ENCODE measurements at places on chromosomes 3 and 15. TPM values are rescaled to one million over a fixed set of nuclear protein-coding genes. Genes with fewer than 3 reads are reported as not detected.

GRCh38 chr3:126984391-126985131 is 1.6 kb downstream of the PLXNA1 start:
- H3K4me3 ChIP-seq, result peak overlapping the region; percentile 84
- H3K36me3 ChIP-seq, result no peaks in the 10 kb centered on the region
- H3K27ac ChIP-seq, result no peak overlapping the region
- DNase-seq, result no peak
- peaks cover 10% of the 10 kb centered on the region for H3K4me1 ChIP-seq

DNA sequence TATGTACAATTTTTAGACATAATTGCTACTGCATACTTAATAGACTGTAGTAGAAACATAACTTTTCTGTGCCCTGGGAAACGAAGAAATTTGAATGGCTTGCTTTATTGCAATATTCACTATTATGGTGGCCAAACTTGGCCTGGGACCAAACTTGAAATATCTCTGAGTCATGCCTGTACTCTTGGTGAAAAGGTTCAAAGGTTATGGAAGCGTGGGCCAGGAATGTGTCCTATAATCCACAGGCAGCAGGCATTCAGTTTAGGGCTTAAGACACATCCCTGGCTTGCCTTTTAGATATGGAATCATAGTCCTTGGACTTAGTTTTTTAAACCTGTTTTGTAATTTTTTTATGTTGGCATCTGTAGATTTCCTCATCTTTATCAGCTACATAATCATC is 124.3 kb downstream of the LRIG1 start:
- H3K27ac ChIP-seq, result no peak overlapping the region
- H3K27me3 ChIP-seq, result no peaks in the 10 kb centered on the region
- no peak for DNase-seq
- no peaks in the 10 kb centered on the region for H3K4me1 ChIP-seq

DNA sequence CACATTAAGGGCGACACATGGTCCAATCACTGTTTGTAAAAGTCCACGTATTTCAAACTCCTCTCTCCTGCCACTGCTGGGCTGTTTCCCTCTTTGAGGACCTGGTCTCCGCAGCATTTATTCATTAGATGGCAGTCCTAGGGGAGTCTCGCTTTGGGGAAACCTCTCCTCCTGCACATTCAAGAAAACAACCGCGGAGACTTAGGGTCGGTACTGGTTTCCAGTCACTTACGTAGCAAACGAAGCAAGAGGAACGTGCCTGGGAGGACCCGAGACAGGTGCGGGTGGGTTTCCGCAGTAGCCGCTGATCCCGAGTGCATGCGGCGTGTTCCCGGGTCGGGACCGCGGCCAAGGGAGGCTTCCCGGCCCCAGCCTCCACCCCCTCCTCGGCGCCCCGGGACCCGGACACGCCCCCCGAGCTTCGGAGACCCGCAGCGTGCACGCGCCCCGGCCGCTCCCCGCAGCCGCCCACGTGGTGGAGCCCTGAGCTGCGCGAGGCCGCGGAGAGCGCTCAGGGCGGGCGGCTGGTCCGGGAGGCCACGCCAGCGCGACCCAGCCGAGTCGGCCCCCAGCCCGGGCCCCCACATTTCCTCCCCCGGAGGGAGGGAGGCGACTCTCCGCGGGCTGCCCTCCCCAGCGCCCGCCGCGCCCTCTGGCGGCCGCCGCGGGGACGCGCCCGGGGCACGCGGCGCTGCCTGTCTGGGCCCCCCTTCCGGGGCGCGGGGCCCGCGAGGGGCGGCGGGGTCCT is 1.1 kb upstream of the IGF1R start:
- DNase-seq, result peak; percentile 87
- H3K4me3 ChIP-seq, result peak overlapping the region; percentile 78
- H3K36me3 ChIP-seq, result no peaks in the 10 kb centered on the region

DNA sequence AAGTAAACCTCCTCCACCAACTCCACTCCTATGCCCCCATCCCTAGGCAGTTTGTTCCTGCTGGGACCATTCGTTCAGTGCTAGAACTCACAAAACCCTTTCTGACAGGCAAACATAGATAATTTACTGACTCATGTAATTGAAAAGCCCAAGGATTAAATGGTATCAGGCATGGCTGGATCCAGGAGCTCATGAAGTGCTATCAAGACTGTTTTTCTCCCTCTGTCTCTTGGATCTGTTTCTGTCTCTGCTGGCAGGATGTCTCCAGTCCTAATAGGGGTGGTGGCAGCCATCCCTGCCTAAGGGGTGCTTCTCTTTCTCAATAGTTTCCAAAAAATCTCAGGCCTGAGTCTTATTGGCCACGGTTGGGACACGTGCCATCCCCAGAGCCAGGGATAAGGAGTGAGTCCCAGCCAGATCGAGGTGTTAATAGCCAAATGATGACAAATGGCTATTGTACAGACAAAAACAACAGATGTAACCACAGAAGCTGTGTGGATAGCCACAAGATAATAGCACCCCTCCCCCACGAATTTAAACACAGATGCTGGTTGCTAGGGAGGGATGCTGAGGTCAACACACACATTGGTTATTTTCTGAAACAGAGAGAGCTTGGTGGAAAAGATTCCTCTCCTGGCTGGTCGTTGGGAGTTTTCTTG is 168.6 kb downstream of the SHQ1 start:
- no peaks in the 10 kb centered on the region for H3K36me3 ChIP-seq
- no peak overlapping the region for H3K27ac ChIP-seq
- H3K4me1 ChIP-seq, result no peaks in the 10 kb centered on the region
- no peaks in the 10 kb centered on the region for H3K27me3 ChIP-seq

GRCh38 chr3:185983495-185984141 is 45.8 kb upstream of the TRA2B start:
- peak; percentile 83 for DNase-seq
- no peak overlapping the region for H3K27ac ChIP-seq
- H3K4me1 ChIP-seq, result no peaks in the 10 kb centered on the region
- H3K27me3 ChIP-seq, result no peaks in the 10 kb centered on the region
- no peak overlapping the region for H3K4me3 ChIP-seq

DNA sequence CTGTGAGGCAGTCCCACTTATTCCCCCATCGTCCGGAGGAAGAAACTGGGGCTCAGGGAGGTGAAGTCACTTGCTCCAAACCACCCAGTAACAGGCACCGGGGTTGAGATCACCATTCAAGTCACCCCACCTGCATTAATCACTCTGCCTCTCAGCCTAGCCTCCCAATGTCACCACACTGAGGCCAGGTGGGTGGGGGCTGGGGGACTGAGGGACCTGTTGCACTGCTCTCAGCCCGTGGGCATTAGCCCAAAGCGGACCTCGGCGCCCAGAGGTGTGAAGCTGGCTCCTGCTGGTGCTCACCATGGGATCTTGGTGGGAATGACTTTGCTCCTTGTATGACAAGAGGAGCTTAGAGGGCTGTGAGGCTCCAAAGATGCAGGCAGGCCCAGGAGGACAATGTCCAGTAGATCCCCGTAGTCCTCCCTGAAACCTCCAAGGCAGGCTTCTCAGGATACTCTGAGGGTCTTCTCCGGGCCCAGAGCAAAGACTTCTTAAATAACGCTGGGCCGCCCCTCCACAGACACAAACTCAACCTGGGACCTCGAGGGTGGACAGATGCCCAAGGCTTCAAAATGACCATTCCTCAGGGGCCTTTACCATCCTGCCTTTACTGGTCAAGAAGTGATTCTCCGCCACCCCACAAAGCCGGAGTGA is 1.7 kb downstream of the NT5DC2 start:
- H3K27me3 ChIP-seq, result no peaks in the 10 kb centered on the region
- peaks cover 26% of the 10 kb centered on the region for H3K36me3 ChIP-seq
- DNase-seq, result no peak
- peaks cover 31% of the 10 kb centered on the region for H3K4me1 ChIP-seq

GRCh38 chr3:45145223-45145622 is 955 bp downstream of the CDCP1 start:
- peak overlapping the region; percentile 46 for H3K4me3 ChIP-seq
- no peaks in the 10 kb centered on the region for H3K27me3 ChIP-seq
- no peaks in the 10 kb centered on the region for H3K36me3 ChIP-seq
- H3K4me1 ChIP-seq, result no peaks in the 10 kb centered on the region
- DNase-seq, result peak; percentile 28
- H3K27ac ChIP-seq, result no peak overlapping the region

DNA sequence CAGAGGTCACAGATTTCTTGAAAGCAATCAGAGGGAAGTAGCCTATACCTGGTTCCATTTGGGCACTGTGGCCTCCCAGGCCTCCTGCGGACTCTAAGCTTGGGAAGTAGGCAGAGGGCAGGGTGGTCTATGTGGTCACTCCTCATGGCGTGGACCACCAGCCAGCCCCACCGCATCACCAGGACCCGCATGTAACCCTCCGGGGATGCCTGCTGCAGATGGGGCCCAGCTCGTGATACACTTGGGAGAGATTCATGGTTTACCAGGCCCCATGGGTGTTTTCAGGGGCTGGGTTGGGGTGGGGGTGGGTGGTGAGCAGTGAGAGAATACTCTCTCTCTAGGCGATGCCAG is 123.7 kb downstream of the ASB7 start:
- no peak overlapping the region for H3K4me3 ChIP-seq
- H3K27ac ChIP-seq, result no peak overlapping the region
- peaks cover 28% of the 10 kb centered on the region for H3K4me1 ChIP-seq
- H3K27me3 ChIP-seq, result no peaks in the 10 kb centered on the region
- no peaks in the 10 kb centered on the region for H3K36me3 ChIP-seq
- peak; percentile 9 for DNase-seq

GRCh38 chr3:74562558-74563269 is 51.7 kb downstream of the CNTN3 start:
- no peaks in the 10 kb centered on the region for H3K4me1 ChIP-seq
- peak; percentile 1 for DNase-seq
- H3K27me3 ChIP-seq, result no peaks in the 10 kb centered on the region
- no peak overlapping the region for H3K27ac ChIP-seq

- H3K27me3 ChIP-seq, result no peaks in the 10 kb centered on the region
- H3K4me1 ChIP-seq, result no peaks in the 10 kb centered on the region
- H3K36me3 ChIP-seq, result no peaks in the 10 kb centered on the region
- H3K27ac ChIP-seq, result no peak overlapping the region
These were observed 17.4 kb upstream of the FHIT start for GRCh38 chr3:61268644-61269043.

DNA sequence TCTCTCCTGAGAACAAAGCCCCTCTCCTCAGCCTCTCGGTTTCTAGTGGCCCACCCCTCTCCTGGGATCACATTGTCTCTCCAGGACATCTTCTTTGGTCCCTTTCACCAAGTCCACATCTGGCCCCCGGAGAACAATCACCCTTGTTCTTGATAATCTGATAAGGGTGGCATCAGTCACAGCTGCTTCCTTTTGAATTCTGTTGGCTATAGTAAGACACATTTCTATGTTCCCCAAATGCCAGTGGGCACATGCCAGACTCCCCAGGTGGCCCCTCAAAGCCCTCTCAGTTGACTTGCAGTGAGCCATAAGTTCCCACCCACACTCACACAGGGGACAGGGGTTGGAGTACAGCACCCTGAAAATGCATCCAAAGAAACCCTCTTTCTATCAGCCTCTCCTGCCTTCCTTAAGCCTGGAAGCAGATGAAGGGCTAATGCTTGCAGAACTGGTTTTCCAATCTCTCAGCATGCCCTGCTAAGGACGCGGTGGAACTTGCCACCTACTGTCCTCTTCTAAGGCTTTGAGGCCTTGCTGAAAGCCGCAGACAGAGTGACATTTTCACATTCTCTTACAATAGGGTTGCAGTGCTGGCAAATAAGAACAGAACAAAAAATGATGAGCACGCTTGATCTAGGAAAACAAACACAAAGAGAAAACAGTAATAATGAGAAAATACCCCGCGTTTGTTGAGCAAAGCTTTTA is 101.3 kb upstream of the SLCO3A1 start:
- no peaks in the 10 kb centered on the region for H3K27me3 ChIP-seq
- no peaks in the 10 kb centered on the region for H3K36me3 ChIP-seq
- no peak overlapping the region for H3K27ac ChIP-seq
- H3K4me3 ChIP-seq, result no peak overlapping the region

GRCh38 chr3:139830817-139831216 is 104.2 kb upstream of the CLSTN2 start:
- no peak overlapping the region for H3K4me3 ChIP-seq
- H3K27ac ChIP-seq, result peak overlapping the region; percentile 81
- peak; percentile 76 for DNase-seq

DNA sequence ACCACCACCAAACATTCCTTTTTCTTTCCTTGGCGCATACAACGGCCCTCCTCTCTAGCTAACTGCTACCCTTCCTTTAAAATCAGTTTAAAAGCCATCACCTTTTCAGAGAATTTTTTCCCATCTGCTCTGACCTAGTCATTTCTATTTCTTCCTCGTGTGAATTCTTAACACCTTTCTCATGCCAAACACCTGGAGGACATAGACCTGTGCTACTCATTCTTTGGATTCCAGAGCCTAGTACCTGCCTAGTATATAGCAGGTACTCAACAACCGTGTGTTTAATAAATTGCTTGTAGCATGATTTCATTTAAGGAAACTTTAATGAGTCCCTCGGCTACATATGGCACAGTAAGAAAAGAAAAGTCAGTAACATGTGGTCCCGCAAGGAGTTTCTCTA is 2.0 kb upstream of the TPM1 start:
- no peaks in the 10 kb centered on the region for H3K27me3 ChIP-seq
- H3K4me3 ChIP-seq, result no peak overlapping the region
- H3K36me3 ChIP-seq, result peaks cover 27% of the 10 kb centered on the region
- no peak for DNase-seq
- peak overlapping the region; percentile 91 for H3K27ac ChIP-seq

DNA sequence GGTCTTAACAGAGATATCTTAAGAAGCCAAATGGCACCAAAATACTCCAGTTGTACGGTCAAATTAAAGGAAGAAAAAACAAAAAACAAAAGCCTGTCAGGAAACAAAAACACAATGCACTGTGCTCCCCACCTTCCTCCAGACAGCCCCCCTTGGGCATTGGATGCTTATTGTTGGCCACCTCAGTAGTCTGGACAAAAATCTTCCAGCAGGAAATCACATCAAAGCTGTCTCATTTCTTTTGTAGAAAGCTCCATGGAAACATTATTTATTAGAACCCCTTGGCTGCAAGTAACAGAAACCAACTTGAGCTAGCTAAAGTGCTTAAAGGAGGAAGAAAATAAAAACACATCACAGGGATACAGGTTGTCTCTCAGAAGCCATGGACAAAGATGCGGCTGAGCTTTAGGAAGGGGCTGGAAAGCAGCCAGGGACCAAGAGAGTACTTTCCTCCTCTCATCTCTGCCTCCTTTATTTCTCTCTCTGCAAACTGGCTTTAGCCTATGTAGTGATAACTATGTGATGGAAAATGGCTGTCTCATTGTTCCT is 651.5 kb upstream of the ADAMTS9 start:
- DNase-seq, result no peak
- H3K36me3 ChIP-seq, result no peaks in the 10 kb centered on the region
- peaks cover under 1% of the 10 kb centered on the region for H3K4me1 ChIP-seq
- H3K27ac ChIP-seq, result no peak overlapping the region

GRCh38 chr15:56910801-56911200 is 7.6 kb upstream of the TCF12 start:
- no peak overlapping the region for H3K27ac ChIP-seq
- H3K4me1 ChIP-seq, result no peaks in the 10 kb centered on the region
- no peak overlapping the region for H3K4me3 ChIP-seq

DNA sequence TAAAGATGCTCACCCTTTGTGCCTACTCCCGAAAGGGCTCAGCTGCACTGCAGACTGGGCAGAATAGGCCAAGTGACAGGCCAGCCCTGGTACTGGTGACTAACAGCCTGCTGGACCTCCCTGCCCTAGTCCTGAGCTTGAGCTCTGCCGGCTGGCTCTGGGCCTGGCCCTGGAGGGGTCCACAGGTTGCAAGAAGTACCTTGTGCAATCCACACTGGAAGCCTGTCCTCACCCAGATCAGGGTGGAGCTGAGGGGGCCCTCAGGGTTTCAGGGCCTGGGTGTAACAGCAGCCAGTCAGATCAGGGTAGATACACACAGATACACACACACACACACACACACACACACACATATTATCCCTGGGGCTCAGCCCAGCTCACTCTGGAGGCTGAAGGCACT is 27.3 kb upstream of the PLA2G4D start:
- H3K36me3 ChIP-seq, result no peaks in the 10 kb centered on the region
- DNase-seq, result no peak
- peaks cover 6% of the 10 kb centered on the region for H3K4me1 ChIP-seq
- H3K27me3 ChIP-seq, result peaks cover 20% of the 10 kb centered on the region
- H3K27ac ChIP-seq, result no peak overlapping the region

Gene EXD1
- 0.02 TPM for polyA plus RNA-seq
